ENCODE measurements at places on chromosomes 6 and 20.

DNA sequence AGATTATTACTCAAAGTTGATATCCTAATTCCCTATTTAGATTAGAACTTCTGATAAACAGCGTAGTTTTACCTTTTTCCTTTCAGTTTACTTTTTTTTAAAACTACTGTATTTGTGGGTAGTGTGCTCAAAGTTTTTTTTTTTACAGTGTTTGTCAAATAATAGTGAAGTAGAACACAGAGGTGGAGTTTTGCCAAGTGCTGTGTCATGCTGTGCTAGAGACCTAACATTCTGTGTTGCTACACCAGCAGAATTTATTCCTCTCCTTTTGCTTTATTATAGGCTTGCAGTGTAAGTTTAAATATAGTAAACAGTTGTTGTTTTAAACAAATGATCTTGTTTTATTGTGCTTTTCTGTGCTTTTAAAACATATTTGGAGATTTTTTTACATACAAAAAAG, 125.4 kb downstream of the HIVEP1 start:
- no peak for DNase-seq

DNA sequence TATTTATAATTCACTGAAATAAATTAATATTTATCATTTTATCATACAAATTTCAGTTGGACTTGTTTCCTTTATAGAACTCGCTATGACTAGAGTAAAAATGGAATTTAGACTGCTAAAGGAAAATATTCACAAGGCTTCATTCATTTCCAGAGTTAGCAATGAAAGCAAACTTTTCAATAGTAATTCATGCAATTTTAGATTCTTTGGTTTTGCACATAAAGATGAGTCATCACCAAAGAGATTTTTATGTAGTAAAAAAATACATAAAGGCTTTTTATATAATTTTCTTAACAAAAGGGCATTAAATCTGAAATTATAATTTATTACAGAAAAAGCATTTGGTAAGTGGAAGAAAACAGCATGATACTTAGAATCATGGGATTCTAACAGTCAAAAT, 37.2 kb upstream of the STXBP5 start:
- no peak for DNase-seq

GRCh38 chr6:85726206-85726605, 83.5 kb upstream of the SYNCRIP start:
- DNase-seq, result no peak

DNA sequence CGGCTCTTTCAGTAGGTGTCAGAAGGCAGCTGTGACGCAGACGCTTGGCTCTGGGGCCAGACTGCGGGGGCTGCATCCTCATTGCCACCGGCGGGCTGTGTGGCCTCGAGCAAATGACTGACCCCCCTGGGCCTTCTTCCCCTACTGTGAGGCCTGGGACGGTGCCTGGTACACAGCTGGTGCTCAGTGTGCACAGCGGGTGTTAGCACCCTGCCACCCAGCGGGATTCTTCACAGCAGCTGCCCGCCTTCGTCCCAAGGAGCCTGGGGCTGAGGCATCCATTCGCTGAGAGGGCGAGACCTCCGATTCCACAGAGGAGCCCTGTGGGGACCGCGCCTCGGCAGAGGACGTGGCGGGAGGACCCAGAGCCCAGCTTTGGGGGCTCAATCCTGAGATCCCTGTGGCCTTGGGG, 10.6 kb downstream of the SLCO4A1 start:
- DNase-seq, result no peak

- DNase-seq, result peak; percentile 65
These were observed 469 bp downstream of the SYNJ2 start for GRCh38 chr6:157982102-157982562.

GRCh38 chr6:149208134-149208601, 109.3 kb upstream of the TAB2 start:
- DNase-seq, result no peak

- no peak for DNase-seq
These were observed 83.6 kb downstream of the SIM1 start for GRCh38 chr6:100381111-100381510.

GRCh38 chr6:1630771-1631217, 21.1 kb downstream of the FOXC1 start:
- no peak for DNase-seq

DNA sequence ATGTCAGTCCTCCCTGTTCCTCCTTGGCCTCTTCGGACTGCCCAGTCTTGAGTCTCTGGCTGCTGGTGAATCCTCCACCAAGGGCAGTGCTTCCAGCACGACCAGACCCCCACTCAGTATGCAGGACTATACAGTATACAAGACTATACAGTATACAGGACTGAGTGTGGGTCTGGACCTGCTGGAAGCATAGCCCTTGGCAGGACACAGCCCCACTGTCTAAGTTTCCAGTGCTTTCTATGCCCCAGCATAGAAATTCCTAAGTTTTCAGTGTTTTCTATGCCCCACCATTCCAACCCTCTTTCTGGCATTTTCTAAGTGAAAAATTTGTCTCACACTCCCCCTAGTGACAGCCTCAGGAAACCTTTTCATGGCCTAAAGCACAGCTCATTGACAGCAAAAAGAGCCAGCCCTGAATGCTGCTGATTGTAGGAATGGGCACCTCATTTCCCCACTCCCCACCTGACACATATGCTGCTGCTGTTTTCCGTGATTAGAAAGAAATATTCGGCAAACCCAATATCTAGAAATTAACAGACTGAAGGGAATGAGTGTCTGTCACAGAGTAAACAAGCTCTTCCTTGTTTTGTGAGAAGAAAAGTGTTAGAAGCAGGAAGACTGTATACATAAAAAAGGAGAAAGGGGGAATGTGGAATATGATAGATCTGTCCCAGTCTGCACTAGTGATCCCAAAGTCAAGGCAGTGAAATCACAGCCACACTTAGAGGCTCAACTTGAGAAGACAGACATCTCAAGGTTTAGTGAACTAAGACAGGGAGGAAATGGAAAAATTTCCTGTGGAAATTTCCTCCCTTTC, 206.9 kb downstream of the IBTK start:
- DNase-seq, result peak; percentile 66

Data from retina (tissue), 1 donor.